NB4 (cell line): ENCODE measurements at places on chromosomes 13 and 19.

- no peak for DNase-seq
Measured at GRCh38 chr13:63944911-63945310, 2529.3 kb upstream of the PCDH20 start.

DNA sequence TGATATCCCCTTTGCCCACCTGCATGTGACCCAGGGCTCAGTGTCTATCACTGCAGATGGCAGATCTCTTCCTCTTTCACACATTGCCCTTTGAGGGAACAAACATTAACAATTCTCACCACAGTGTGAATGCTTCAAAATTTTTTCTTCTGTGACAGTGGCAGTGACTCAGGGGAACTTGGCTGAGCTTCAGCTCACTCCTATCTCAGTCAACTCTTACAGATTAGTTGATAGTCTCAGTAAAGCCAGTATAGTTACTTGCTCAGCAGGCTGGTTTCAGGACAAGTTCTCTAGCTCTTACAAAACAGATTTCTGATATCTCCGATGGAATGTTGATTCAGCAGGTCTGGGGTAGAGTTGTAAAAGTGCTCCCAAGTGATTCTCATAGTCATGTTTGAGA, 166.9 kb downstream of the DLEU7 start:
- no peak for DNase-seq

GRCh38 chr19:373391-374182, 29.0 kb upstream of the MIER2 start:
- no peak for DNase-seq

- DNase-seq = peak; percentile 67
Measured at GRCh38 chr19:48999481-49000325, 6.0 kb downstream of the RUVBL2 start.

DNA sequence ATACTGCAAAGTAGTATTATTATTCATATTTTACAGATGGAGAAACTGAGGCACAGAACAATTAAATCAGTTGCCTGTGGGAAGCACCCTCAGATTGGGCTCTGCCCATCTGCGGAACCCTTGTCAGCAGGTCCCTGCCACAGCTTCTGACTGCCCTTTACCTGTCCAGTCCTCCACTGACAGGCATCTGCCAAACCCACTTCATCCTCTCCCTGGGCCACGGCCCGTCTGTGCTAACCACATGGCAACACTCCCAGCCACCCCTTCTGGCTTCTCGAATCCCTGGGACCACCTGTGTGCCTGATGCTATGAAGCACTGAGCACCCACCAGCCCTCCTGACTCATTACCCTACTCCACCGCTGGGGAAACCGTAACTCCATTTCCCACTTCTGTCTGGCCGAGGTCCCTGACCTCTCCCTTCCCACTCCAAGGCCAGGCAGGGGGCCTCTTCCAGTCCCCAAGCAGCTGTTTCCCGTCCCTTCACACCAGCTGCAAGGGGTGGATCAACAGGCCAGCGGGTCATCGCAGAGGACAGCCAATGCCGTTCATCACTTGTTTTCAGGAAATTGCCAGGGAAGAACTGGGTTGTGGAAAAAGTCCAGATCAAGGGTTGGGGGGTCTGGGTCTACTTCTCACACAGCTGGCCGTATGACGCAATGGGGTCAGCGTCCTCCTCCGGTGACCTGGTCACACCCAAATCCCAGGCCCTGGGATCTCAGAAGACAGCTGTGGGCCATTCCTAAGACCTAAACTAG, 2.5 kb downstream of the KANK3 start:
- DNase-seq = no peak
